ENCODE measurements at places on chromosomes 16 and 17. TPM values are rescaled to one million over a fixed set of nuclear protein-coding genes. Genes with fewer than 3 reads are reported as not detected.

Gene CACNG1
- polyA plus RNA-seq, result 0.25 TPM

- DNase-seq, result no peak
Measured at GRCh38 chr17:69949496-69949895, 125.5 kb upstream of the KCNJ16 start.

Gene SCARF1
- polyA plus RNA-seq, result 6.5 TPM

DNA sequence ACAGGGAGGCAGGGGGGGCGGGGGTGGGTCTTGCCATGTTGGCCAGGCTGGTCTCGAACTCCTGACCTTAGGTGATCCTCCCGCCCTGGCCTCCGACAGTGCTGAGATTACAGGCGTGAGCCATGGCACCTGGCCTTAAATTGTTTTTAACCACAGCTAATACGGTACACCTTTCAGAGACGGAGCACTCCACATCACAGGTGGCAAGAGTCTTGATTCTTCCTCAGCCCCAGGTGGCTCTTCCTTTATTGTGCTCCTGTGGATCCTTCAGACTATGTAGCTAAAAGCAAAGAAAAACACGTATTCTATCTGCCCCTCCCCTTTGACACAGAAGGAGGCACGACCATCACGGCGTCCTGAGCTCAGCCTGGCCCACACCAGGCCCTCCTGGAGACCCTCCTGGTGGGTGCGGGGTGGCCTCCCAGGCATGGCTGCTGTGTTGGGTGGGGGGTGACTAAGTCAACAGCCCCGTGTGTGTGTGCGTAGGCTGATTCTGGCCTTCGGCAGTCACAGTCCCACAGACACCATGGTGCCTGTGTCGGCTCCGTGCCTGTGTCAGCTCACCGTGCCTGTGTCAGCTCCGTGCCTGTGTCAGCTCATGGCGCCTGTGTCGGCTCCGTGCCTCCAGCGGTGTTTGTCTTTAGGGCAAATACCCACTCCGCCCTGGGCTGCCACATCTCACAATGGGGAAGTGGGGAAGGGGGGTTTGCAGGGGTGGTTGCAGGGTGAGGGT, 10.8 kb upstream of the SECTM1 start:
- DNase-seq, result no peak

DNA sequence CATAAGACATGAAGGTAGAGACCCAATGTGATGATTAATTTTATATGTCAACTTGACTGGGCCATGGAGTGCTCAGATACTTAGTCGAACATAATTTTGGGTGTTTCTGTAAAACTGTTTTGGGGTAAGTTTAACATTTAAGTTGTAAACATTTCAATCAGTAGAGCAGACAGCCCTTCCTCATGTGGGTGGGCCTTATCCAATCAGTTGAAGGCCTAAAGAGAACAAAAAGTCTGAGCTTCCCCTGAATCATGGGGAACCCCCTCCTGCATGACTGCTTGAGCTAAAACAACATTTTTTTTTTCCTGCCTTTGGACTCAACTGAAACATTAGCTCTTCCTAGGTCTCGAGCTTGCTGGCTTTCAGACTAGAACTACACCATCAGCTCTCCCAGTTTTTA, 327.3 kb upstream of the SOX9 start:
- no peak for DNase-seq

DNA sequence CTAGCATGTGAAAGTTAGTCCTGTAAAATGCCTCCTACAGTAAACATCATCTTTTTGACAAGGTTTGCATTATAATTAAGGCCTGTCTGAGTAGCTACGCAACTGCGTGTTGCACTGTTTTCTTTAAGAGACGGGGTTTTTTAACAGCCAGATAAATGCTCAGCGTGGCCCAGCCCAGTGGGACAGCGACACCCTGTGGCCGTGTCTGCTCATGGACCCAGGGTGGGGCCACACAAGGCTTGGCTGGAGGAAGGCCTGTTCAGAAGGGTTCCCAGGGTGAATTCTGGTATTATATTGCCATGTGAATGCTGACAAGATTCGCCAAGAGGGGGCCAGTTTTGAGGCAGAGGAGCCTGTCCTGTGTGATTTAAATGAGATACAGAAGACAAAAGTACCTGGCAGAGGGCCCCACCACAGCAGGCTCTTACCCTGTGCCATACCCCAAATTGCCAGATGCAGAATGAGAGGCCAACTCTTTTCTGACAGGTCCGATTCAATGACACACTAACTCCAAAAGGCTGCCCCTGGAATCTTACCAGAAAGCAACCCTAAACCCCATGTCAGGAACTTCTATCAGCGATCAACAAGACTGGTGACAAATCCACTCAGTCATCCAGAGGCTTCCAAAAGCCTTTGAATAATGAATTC, 65.9 kb upstream of the IRX6 start:
- DNase-seq, result peak; percentile 44

- DNase-seq, result no peak
Measured at GRCh38 chr16:59173408-59173831, 439.3 kb upstream of the GOT2 start.

Gene SSTR5
- 1.2 TPM for polyA plus RNA-seq

GRCh38 chr16:74271872-74272271, 24.7 kb upstream of the PSMD7 start:
- DNase-seq, result no peak

- DNase-seq, result no peak
Measured at GRCh38 chr17:56447171-56447570, 146.3 kb upstream of the NOG start.

DNA sequence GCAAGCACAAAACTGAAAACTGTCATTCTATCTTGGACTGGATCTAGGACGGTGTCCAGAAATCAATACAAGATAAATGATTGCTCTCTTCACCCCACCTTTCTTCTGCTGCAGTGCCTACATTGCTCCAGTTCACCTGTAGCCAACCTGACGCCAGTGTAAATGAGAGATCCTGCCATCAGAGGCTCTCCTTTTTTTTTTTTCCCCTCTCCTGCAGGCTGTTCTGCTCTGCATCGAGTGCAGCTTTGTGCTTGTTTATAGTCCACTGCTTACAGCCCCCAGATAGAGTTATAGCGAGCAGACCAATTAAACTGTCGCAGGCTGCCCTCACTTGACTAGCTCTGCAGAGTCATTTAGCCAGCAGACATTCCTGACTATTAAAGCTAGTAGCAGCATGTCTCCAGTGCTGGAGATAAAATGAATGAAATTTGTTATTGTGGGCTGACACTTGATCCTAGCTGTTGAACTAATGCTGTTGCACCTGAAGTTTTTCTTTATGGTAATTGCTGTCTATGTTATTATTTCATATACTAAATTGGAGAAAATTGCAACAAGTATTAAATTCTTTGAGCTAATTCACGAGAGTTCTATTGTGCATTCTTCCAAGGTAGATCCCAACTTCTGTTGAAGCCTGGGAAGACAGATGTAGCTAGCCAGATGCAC, 257.1 kb downstream of the FTO start:
- no peak for DNase-seq

Gene TANGO6
- 4.5 TPM for polyA plus RNA-seq

DNA sequence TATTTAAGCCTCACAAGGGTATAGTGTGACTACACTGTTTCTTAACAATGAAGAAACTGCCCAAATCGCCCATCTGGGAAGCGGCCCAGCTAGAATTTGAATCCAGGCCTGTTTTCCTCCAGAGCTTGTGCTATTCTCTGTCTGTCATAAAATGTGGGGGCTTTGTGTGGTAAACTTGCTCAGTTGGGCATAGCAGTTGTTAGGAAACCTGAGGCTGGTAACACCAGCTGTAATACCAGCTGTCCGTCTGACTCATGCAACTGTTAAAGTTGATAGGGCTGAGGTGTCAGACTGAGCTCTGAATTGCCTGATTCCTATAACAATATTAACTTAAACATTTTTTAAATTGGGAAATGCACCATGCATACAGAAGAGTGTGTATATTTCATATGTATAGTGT, 9.3 kb downstream of the NOD2 start:
- no peak for DNase-seq

DNA sequence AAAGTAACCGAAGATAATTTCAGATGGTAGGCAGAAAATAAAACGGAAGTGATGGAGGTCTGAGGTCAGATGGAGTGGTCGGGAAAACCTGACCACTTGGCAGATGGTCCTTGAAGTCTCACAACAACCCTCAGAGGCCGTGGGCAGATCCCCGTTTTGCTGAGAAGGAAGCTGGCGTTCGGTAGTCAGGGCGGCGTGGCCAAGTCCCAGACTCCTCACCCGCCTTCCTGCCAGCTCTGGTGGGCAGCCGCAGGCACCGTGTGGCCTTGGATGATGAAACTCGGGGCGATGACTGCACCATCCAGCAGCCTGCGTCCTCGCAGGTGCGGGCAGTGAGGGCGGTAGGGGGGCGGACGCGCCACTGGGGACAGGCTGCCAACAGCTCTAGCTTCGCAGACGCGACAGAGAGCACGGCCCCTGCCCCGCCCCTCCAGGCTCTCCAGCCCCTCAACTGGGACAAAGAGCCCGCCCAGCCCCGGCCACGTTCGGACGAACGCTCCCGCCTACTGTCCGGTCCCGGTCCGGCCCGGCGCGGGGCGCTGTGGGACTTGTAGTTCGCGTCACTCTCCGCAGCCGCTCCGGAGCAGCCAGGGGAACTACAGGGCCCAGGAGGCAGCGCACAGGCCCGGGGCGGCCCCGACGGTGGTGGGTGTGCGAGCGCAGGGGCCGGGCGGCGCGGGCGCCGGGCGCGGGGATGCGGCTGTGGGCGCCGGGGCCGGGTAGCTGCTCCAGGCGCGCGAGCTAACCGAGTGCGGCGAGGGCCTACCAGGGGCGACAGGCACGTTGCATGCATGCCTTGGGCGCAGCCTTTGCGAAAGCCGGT, at the start of gene GPT2:
TSS of gene GPT2 (plus strand) at position 673 of the 823 bp plus-strand sequence. CDS start 354 bp downstream, outside the sequence.
- DNase-seq, result peak; percentile 88

GRCh38 chr17:48628649-48629410, 2.7 kb upstream of the HOXB9 start:
- no peak for DNase-seq

DNA sequence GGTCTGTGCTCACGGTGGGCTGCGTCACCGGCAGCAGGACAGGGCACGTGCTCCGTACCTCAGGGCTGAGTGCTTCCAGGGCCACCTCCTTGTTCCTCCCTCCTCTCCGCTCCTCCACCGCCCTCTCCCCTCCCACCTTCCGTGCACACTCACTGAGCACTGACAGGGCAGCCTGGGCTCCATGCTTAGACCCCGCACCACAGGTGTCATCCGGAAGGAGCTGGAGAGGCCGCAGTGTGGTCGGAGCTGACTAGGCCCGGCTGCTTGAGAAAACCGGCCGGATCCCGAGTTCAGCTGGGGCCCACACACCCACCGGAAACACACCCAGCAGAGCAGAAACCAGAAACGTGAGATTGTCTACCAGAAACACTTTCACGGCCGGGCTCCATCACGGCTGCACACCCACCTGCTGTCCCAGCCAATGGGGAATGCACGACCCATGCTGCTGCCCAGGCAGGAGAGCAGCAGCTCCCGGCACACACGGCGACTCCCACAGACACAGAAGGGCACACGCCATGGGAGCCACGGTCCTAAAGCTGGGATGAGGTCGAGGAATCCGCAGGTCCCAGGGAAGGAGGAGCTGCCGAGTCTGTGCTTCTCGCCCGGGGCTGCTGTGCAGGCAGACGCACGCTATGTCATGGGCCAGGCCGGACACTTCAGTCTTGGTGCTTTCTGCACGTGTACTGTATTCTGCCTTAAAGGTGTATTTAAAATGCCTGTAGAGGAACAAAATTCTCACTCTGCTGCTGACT, 55.0 kb upstream of the ZNF469 start:
- DNase-seq, result no peak

DNA sequence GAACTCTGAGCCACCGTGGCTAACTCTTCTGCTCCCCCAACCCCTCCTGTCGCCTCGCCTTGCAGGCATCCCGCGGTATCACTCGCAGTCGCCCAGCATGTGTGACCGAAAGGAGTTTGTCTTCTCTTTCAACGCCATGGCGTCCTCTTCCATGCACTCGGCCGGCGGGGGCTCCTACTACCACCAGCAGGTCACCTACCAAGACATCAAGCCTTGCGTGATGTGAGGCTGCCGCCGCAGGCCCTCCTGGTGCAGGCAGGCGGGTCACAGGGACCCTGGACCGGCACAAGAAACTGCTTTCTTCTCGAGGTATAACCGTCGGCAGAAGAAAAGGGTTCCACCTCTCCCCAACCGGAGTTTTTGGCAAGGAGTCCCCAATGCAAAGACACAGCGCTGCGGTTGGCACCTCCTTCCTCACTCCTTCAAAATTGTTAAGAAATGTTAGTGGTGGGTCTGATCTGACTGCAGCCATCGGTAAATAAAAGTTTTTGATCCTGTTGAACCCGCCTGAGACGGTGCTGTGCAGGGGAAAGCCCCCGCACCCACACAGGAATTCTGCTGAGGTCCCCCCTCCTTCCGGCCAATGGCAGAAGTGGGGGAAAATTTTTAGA, 2.6 kb downstream of the FOXF1 start:
- DNase-seq, result no peak

- DNase-seq, result no peak
Measured at GRCh38 chr17:246226-246625, 64.8 kb upstream of the DOC2B start.

DNA sequence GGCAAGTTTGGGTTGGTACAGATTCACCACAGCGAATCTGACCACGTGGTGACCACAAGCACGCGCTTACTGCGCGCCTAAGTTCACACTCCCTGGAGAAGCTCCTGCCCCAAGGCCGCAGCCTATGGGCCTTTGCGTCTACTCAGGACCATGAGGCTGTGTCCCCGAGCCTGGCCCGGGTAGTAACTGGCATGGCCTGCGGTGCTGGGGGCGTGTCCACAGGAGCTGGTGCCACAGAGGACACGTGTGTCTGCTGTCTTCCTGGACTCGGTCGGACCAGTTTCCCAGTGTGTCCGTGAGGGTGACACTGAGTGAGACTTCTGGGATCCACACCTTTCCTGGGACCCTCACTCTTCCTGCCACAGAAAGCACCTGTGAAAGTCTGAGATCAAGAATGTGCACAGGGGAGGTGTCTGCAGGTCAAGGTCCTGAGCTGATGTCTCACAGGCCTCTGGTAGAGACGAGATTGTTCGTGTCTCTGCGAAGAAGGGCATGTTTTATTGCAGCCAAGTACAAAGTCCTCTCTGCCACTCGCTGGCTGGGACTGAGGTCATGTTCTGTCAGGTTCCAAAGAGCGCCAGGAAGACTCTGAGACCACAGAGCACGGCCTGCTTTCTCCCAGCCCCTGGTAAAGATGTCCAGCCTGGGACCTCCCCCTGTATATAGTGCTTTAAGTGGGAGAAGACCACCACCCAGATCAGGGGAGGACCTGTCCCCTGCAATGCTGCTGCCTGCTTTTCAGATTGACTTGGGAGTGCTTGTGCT, 25.2 kb upstream of the CAPN15 start:
- DNase-seq, result peak; percentile 95

Data from large intestine (tissue), 12 donors.